ENCODE measurements at places on chromosomes 11 and 22.

DNA sequence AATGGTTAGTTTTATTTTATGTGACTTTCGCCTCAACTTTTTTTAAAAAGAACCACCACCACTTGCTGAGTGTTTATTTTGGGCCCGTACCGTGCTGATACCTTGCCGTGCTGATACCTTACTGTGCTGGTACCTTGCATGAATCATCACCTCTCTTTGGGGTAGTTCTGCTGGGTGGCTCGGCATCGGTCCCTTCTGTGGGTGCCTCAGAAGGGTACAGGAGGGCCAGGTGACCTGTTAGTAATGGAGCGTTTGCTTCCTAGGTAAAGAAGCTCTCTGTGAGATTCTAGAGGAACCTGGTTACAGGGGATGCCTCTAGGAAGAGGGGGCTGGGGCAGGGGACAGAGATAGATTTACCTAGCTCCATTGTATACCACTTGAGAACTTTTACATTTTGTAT is 17.1 kb downstream of the TOM1 start:
- no peak for DNase-seq

DNA sequence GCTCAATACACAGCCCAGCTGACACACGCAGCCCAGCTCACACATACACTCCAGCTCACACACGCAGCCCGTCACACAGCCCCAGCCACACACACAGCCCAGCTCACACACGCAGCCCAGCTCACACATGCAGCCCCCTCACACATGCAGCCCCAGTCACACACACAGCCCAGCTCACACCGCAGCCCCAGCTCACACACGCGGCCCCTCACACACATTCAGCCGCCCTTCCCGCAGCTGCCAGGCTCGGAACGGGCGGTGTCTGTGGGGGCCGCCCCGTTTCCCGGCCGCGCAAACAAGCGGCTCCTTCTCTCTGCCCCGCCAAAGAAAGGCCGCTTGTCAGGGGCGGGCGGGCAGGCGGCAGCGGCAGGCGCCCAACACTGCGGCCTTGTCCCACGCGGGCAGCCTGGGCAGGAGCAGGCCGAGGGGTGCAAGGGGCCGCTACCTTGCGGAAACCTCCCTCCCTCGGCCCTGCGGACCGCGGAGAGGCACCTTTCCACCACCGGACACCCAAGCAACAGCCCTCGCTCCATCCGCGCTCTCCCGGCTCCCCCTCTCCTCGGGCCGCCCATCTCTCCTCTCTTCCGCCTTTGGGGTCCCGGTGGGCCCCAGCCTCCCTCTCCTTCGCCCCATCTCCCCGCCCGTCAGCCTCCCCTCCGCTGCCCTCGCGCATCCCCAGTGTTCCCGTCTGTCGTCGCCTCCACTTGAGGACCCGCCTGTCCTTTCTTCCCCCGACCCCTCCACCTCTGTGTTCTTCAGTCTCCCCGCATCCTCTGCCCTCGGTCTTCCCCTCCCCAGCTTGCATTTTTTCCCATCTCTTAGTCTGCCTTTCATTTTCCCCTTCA is 2.2 kb downstream of the PHLDB1 start:
- DNase-seq = peak; percentile 23

DNA sequence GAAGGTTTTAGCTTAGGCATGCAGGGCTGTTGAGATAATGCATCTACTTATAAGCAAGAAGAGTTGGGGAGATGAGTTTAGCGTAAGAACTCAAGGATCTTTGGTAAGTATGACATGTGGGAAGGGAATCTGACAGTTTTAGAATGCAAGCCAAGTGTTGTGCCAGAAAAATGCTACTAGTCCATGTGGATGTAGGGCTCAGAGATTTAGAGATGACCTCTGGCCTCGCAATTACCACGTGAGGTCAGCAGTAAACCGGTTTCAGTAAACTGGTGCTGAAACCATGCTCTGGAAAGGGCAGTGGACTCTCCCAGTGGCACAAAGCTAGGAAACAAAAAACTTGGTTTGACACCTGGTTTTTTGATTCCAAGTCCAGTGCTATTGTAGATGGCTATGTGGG is 18.9 kb downstream of the MRPL16 start:
- no peak for DNase-seq

DNA sequence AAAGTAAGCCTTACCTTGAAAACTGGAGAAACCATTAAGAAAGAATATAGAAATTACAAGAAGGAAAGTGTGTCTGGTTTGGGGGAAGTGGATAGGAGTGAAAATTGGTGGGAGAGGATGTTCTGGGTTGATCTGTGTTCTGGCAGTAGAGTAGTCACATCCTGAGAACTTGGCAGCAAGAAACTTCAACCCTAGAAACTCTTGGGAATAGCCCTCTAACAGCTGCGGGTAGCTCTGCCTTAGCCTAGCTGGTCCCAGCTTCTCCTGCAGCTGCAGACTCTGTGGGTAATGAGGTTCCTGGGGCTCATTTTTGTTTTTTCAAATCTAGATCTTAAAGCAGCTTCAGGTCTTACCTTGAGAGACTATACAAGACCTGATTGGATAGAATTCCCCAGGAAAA is 24.2 kb upstream of the OR6X1 start:
- DNase-seq = no peak

DNA sequence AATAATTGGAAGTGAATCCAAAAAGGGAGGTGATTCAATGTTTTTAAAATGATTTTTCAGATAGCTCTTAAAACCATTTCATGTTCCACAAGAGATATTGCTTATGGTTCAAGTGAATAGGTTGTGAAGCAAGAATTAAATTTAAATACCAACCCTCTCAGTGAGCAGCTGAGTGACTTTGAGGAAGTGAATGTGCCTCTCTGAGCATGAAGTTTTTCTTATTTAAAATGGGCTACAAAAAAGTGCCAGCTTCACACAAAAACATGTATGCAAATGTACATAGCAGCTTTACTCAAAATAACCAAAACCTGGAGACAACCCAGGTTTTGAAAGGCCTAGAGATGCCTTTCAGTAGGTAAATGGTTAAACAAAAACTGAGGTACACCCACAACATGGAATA is 35.5 kb upstream of the GAB4 start:
- DNase-seq = no peak

DNA sequence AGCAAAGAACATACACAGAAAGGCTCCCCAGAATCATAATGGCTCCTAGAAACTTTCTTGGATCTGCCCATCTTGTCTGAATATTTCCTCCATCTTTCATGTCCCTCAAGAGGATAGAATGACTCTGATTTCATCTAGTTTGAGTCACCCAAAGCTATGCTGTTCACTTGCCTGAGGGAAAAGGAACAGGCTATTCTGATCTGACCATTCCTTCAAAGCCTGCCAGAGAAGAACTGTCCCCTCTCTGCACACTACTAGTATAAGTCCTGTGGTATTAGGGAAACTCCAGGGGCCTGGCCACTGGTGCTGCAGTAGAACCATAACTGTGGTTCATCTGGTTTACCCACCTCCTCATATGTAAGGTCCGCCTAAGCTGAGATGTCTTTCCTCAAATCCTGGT is 2.4 kb upstream of the PATE1 start:
- no peak for DNase-seq

Measured in glutamatergic neuron (in vitro differentiated cells).